IPS-NIHi11 (cell line): ENCODE measurements at places on chromosomes 6 and 20.

- DNase-seq = no peak
Observed at GRCh38 chr20:44610313-44610962, 28.1 kb downstream of the PKIG start.

GRCh38 chr20:33191955-33192354 lies 24.0 kb downstream of the BPIFA2 start:
- no peak for DNase-seq

DNA sequence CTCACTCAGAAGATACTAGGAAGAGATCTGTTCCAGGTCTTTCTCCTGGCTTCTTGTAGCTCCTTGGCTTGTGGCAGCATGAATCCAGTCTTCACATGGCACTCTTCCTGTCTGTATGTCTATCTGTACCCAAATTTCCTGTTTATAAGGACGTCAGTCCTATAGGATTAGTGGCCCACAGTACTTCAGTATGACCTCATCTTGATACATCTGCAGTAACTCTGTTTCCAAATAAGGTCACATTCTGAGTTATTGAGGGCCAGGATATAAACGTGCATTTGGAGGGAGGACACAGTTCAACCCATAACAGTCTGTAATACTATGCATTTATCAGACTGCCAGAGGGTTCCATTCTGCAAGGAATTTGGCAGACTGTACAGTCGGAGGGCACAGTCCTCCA lies 57.6 kb upstream of the DYNLRB1 start:
- no peak for DNase-seq

GRCh38 chr6:143328876-143329275 lies 121.6 kb downstream of the ADAT2 start:
- DNase-seq = no peak

DNA sequence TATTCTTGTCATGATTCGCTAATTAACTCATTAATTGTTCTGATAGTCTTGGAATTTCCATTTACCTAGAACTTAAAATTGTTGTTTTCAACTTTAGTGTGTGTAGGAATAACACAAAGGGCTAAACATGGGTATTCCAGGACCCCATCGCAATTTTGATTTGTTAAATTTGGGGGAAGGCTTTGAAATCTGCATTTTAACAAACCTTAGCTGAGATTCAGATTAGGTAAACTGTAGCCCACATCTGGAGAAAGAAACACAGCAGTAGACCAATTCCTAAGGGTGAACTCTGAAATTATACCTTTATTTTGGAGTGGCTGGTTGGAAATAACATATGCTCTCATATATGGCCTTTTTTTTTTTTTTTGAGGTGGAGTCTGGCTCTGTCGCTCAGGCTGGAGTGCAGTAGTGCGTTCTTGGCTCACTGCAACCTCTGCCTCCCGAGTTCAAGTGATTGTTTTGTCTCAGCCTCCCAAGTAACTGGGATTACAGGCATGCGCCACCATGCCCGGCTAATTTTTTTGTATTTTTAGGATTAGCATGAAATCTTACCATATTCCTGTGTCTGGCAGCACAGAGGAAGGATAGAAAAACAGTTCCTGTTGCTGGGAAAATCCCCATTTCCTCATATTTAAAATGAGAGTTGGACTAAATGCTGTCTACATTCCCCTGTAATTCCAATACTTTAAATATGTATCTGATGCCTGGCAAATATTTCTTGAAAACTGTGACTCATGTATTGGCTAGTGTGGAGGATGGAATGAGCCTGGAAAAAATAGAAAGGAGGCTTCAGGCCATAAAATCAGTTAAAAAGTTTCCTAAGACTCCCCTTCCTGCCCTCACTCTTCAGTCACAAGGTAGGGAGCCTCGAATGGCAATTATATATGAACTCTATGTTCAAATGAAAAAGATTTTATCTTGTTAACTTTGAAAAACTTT lies 96.7 kb upstream of the FAM184A start:
- DNase-seq = no peak

DNA sequence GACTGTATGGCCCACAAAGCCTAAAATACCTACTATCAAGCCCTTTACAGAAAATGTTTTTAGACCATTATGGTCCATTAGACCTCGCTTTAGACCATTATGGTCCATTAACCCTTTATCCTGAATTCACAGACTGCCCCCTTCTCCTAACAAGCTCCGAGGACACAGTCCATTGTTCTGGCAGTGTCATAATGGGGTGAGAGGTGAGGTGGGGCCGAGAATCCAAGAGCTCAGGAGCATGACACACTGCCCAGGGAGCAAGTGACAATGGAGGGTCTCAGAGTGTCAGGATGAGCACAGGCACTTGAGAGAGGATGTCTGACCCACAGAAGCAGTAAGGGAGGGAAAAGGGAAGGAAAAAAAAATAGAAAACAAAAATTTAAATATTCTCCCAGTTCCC lies 212.4 kb upstream of the NT5E start:
- DNase-seq = no peak

GRCh38 chr20:45948742-45949541 lies 14.5 kb downstream of the PCIF1 start:
- no peak for DNase-seq

GRCh38 chr6:157741321-157741947 lies 81.6 kb upstream of the SNX9 start:
- DNase-seq = no peak

GRCh38 chr20:7939663-7940062 lies 595 bp downstream of the HAO1 start:
- no peak for DNase-seq

DNA sequence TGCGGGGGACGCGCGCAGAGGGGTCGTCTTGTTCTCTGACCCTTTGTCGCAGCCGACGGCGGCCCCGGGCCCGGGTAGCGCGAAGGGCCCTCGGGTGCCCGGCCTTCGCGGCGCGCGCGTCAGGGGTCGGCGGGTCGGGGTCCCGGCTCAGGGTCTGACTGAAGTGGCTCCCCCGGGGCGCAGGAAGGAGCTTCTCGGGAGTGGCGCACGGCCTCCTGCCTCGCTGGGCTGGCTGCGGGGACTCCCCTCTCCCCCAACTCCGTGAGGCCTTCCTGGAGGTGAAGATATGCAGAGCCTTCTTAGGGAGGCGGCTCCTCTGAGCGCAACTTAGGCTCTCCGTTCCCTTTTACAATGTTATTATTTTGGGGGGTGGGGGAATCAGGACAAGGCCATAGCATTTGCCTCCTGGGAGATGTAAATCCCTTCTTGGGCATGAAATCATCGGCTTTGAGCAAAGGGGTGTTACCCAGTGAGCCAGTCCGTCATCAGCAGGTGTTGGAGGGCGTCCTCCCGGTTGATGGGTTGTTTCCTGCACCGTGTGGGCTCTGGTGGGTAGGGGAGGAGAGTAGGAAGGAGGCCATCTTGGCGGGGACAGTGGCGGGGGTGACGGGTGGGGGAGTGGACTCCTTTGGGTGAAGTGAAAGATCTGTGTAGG lies 523 bp downstream of the CDS2 start:
- DNase-seq = peak; percentile 24

- DNase-seq = no peak
Observed at GRCh38 chr20:23047738-23048214, 1.7 kb downstream of the THBD start.

DNA sequence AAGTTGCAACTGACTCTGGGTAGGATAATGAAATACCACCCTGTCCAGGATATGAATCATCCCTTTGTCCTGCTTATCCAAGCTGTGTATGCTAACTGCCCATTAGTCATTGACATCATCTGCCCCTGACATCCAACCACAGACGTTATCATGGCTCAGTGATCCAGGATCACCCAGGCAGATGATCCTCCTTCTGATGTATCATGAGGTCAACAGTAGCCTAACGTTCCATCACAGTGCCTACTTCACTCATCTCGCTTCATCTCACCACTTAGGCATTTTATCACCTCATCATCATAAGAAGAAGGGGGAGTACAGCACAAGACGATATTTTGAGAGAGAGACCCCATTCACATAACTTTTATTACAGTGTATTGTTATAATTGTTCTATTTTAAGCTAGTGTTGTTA lies 13.4 kb upstream of the BTN3A2 start:
- DNase-seq = no peak

- no peak for DNase-seq
Observed at GRCh38 chr6:11766589-11767450, 11.8 kb downstream of the ADTRP start.

DNA sequence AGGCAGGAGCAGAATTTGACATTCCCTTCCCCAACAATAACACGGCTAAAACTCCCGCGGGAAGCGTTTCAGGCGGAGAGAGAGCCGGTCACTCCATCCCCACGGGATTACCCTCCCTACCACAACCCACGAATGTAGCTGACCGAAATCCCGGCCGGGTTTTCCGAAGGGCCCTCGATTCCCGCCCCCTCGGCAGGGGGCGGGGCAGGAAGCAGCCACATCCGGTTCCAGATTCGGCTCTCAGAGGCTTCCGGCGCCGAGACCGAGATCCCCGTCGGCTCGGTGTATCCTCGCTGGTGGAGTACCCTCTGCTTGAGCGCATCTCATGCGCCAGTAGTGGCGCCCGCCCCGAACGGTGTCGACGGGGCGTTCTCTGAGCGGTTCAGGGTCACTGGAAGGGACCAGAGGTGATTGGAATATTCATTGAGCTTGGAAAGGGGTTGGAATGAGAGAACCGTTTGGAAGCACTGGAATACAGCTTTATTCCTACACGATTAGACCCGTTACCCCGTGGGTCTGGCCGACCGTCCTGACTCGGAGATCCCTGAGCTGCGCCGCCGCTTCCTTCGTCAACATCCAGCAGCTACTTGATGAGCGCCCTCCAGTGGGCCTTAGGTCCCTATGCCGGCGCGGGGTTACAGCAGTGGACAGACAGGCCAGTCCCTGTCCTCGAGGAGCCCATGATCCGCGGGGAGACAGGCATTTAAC lies 649 bp upstream of the RGL2 start:
- peak; percentile 83 for DNase-seq

DNA sequence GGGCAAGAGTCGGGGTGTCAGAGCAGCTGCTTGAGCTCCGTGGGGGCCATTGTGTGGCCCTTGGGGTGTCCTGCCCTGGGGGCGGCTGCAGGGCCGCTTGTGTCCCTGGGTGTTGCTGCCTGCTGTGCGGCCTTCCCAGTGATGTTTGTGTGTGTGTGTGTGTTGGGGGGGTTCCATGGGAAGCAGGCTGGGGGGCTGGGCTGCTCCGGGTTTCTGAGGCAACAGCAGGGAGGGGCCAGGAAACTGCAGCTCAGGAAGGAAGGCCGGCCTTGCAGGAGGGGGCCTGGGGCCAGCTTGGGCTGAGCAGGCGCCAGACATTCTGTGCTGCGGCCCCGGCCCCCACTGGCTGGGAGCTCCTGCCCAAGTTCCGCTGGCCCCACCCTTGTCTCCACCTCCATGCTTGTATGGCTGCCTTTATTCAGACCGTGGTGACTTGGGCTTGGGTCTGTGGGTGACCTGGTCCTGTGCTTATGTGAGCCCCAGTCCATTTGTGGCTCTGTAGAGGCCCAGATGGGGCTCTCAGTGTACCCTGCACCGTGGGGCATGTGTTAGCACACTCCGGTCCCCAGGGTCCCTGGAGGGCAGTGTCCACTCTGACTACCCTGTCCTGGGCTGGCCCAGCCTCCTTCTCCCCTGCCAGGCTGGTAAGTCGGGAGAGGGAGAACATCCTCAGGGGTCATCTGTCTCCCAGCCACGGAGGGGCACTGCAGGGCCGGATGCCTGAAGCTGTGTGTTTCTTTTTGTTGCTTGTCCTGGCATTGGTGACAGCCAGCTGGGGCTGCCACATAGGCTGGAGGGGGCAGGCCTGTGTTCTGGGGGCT lies 4.6 kb upstream of the SOX18 start:
- DNase-seq = peak; percentile 73

DNA sequence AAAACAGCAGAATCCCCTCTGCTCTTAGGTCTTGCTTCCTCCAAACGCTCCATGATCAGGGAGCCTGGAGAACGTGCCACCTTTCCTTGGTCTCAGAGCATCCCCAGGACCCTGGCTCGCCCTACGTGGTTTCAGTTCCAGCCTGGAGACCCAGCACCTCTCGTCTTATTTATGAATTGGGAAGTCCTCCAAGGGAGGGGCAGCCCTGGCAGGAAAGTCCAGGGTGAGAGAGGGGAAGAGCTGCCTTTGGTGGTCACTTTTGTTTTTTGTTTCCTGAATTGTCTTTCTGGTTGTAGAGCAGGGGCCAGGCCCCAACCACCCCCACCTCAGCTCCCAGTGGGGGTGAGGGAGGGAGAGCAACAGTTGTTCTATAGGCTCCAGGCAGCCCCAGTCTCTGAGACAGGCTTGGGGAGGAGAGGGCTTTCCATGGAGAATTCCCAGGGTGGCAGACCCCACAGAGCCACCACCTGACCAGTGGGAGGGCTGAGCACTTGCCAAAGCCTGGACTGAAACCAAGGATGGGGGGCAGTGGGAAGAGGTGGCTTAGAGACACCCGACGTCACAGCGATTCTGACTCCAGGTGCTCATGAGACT lies 88.8 kb downstream of the PRND start:
- DNase-seq = no peak

DNA sequence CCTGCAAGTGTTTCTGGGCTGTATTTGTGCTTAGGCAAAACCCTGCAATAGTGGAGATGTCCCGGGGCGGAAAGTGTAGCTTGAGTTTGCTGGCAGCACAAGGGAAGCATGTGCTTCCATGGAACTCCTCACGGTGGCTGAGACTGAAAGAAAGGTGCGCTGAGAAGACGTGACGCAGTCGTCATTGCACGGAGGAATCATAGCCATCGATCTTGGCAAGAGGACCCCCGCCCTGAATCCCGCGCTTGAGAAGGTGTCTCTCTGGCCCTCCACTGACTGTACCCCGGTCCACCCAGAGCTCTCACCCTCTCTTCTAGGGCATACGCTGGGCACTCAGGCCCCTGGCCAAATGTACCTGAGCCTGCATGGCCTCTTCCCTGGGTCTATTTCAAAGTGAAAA lies 1081.8 kb upstream of the DEFB115 start:
- no peak for DNase-seq

- DNase-seq = no peak
Observed at GRCh38 chr20:32385541-32385940, 27.4 kb downstream of the ASXL1 start.

DNA sequence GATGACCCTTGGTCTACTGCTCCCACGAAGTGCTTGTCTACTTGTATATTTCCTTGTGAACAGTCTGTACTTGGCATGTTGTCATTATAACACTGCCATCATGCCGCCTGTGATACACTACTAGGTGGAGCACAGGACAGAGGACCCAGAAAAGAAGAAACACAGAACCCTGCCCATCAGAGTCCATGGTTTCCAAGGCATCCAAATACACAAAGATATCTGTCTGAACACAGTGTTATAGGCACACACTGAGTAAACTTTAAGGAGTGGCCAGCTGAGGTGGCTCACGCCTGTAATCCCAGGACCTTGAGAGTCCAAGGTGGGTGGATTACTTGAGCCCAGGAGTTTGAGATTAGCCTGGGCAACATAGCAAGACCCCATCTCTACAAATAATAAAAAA lies 110.5 kb upstream of the SLC2A12 start:
- DNase-seq = no peak

- peak; percentile 33 for DNase-seq
Observed at GRCh38 chr6:123415844-123416468, 220.8 kb downstream of the TRDN start.

DNA sequence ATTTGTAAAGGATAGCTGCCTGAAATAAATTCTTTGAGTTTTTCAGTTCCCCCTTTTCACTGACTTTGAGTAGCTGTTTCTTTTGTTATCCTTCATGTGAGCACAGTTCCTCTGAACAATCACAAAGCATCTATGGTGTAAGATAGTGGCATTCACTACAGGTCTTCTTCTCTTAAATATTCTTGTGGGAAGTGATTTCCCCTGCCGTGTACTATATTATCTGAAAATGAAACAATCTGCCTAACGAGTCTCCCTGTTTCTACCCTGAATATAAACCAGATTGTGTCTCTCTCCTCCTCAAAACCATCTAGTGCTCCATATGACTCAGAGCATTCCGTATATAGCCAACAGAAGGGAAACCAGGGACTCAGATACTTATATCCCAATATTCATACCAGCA lies 380.1 kb upstream of the SOX4 start:
- DNase-seq = no peak

- DNase-seq = peak; percentile 39
Observed at GRCh38 chr20:20435453-20435852, 67.5 kb downstream of the INSM1 start.
